A549 (cell line): ENCODE measurements at places on chromosomes 16 and 17.
A peak's percentile ranks its signal among the peaks of the same experiment; 100 is the strongest.

- no peak for DNase-seq
Measured at GRCh38 chr17:19800571-19800970, 52.5 kb upstream of the ALDH3A1 start.

DNA sequence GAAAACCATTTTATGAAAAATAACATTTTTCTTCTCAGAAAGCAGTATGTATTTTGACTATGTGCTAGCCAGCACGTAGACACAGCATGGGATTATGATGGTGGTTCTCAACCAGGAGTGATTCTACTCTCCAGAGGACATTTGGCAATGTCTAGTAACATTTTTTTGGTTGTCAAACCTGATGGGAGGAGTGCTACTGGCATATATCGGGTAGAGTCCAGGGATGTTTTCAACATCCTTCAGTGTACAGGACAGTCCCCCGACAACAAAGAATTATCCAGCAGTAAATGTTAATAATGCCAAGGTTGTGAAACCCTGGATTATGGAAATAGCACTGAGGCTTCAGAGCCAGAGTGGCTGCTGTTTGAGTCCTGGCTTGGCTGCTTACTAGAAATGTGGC, 27.7 kb downstream of the AP2B1 start:
- no peak for DNase-seq

- DNase-seq, result no peak
Measured at GRCh38 chr17:56710986-56711385, 117.5 kb downstream of the NOG start.

DNA sequence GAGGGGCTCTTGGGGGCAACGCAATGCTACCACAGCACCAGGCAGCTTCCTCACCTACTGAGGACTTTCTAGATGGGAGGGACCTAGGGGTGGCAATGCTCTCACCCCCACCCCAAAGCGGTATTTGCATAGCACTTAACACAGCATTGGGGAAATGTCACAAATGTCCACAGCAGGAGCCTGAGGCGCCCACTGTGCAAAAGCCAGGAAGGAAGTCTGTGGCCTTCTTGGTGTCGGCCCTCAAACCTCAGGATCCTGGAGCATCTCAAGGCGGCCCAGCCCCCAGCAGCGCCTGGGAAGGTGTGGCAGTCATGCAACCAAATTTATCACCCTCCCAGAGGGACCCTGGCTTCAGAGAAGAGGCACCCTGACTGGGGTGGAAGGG, 45.3 kb downstream of the WNT3 start:
- DNase-seq, result no peak

- peak; percentile 52 for DNase-seq
Measured at GRCh38 chr17:57481910-57482391, 225.6 kb downstream of the MSI2 start.

DNA sequence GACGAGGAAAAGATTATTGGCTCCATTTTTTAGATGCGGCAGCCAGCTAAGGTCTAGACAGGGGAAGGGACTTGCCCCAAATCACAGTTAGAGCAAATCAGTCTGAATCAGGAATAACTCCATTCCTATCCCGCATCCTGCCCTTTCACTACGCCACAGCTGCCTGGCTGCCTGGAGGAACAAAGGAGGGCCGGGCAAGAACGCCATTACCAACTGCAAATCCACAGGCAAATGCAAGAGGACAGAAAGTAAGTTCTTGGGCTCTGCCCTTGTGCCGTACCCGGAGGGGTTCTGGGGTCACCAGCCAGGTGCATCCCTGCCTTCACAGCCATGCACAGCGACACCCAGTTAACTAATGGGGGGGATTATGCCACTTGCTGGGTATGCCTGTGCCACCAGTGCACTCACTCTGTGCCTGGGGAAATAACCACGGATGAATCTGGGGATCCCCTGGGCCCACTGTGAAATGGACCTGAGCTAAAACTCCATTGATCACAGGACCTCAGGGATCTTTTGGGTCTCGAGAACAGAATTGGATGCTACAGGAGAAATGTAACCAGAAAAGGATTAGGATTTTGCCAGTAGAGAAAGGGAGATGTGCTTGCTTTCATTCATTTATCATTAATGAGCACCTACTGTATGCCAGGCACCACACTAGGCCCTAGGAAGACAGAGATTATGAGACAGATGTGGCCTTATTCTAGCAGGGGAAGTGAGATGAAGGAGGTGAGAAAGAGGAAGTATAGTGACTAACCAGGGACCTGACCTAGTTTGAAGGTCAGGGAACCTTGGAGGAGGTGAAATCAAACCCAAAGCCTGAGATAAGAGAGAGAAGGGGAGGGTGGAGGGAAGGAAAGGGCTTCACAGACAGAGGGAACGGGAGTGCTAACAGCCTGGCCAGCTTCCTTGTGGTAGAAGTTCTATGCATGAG, 17.7 kb downstream of the BCL7C start:
- no peak for DNase-seq

GRCh38 chr17:28511858-28512461, 5.8 kb downstream of the FOXN1 start:
- no peak for DNase-seq

DNA sequence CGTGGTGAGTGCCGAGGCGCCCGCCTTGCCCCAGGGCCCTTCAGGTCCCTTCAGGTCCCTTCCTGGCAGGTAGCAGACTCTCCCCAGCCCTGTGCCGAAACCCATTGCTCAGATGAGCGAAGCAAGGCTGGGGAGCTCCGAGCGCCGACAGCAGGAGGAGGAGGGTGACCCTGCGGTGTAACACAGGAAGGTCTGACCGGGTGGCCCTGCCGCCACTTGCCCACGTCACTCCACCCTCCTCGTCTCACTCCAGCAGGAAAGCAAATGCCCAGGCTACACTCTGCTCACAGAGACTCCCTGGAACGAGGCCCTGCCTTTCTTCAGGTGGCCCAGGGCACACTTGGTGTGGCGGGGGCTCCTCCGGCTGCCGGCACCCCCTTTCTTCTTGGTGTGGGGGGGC, 57.2 kb downstream of the ACTG1 start:
- DNase-seq, result no peak

DNA sequence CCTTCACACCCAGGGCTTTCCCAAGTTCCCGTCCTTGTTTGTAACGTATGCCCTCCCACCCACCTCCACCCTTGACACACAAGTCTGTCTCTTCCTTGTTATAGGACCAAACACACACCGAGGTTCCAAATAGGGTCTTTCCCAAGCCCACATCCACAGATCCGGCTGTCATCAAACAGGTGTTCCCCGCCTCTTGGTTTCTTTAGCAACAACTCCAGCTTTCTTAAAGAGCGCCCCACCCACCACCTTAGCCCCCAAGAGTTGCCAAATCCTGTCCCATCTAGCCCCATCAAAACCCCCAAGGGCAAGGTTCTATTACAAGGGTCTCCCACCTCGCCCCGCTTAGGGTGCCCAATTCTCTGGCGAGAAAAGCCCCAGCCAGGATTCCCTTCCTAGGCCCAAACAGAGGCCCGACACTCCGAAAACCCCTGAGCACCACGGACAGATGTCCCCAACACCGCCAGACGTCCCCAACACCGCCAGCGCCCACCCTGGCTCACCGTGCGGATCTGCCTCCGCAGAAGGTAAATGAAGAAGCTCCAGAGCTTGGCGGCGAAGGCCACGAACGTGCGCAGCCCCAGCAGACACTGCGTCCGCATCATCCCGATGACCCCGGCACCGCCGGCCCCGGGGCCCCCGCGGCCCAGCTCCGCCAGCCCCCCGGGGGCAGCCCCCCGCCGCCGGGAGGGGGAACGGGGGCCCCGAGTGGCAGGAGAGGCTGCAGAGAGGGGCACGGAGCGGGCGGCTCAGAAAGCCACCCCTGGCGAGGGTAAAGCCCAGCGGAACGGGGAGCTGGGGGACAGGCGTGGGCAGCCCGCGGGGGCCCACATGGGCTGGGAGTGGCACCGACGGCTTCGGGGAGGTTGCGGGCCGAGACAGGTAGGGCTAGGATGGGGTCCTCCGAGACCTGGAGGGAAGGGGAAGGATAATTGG, 573 bp downstream of the CTDNEP1 start:
- DNase-seq, result no peak

GRCh38 chr17:39867880-39868553, at the start of gene ZPBP2:
TSS of gene ZPBP2 (plus strand) at chr17:39868202. CDS start at chr17:39868355, 153 bp downstream.
- no peak for DNase-seq

DNA sequence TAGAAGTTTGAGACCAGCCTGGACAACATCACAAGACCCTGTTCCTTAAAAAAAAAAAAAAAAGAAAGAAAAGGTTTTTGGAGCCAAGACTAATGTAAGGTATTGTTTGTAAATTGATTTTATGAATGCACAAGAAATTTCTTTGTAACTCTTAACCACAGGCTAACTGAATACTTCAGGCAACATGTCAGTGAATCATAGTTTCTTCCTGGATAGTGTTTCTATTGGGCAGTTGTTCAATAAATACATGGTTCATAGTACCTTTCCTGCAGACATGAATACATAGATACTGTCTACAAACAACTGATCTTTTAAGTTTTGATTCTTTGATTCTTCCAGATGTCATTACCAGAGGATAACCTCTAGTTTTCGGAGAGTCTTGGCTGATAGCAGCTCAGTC, 11.6 kb downstream of the DDX42 start:
- no peak for DNase-seq

- DNase-seq, result no peak
Measured at GRCh38 chr17:63293323-63294075, 152.6 kb downstream of the CYB561 start.

DNA sequence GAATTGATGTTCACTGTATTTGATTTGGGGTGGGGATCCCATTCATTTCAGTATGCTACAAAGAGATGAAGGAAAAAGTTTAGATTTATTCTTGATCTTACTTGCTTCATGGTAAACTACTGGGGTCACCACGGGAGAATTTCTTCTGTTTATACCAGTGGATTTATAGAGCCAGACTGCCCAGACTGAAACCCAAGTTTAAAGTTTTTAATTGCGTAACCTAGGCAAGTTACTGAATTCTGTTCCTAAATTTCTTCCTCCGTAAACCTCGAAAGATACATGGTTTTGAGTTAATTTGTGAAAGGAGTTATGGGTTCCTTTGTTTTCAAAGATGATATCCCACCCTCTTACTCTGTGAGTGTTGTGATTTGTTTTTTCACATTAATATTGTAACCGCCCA, 26.4 kb downstream of the PIGL start:
- no peak for DNase-seq

DNA sequence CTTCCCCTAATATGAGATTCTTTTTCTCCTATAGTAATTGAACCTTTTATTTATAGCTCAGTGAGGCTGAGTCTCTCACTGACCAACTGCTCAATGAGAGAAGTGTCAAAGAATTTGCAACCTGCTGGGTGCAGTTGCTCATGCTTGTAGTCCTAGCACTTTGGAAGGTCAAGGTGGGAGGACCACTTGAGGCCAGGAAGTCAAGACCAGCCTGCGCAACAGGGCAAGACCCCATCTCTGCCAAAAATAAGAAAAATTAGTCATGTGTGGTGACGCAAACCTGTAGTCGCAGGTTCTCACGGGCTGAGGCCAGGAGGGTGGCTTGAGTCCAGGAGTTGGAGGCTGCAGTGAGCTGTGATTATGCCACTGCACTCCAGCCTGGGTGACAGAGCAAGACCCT, 30.9 kb upstream of the CRYBA1 start:
- DNase-seq, result no peak

GRCh38 chr16:23863511-23864422, 28.0 kb downstream of the PRKCB start:
- no peak for DNase-seq

DNA sequence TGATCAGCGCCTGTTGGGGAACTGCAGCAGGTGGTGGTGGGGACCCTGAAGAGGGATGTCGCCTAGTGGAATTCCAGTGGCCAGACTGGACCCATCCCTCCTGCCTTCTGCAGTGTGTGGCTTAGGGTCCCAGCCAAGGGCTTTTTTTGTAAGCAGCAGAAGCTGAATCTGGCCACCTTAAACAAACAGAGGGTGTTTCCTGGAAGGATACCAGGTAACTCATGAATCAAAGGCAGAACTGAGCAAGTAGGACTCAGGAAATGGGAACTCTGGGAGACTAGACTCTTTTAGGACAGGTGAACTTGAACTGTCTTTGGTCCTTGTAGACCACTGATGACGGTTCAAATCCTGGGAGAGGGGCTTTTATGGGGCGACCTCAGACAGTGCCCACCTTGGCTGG, 124.0 kb downstream of the ABCC6 start:
- no peak for DNase-seq

GRCh38 chr16:57022445-57022844, 33.1 kb downstream of the NLRC5 start:
- no peak for DNase-seq

- DNase-seq, result no peak
Measured at GRCh38 chr16:88968589-88969280, 8.3 kb downstream of the CBFA2T3 start.

GRCh38 chr17:62309396-62309795, 71.0 kb upstream of the EFCAB3 start:
- no peak for DNase-seq

DNA sequence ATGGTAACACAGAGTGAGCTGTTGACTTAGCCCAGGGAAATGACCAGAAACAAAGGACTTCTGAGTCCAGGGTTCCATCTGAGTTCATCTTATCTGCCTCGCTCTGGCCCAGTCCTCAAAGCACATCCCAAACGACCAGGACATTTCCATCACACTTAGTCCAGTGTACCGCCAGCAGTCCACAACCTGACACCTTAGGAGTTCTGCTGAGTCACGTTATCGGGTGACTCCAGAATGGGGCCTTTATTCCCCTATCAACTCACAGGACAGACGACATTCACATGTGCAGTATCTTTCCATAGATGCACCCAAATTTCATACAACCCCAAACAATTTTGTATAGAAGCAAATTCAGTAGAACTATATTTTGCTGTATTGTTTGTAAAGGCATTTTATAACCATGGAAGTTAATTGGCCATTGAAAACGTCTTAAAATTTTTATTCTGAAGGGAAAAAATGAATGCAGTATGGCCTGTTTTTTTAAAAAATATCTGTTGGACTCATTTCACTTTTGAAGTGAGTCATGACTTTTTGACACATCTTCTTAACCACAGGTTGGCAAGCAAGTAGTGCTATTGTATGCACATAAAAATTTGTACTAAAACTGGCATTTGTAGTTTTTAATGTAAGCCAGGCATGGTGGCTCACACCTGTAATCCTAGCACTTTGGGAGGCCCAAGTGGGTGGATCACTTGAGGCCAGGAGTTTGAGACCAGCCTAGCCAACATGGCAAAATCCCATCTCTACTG, 46.3 kb downstream of the ZNF18 start:
- no peak for DNase-seq

DNA sequence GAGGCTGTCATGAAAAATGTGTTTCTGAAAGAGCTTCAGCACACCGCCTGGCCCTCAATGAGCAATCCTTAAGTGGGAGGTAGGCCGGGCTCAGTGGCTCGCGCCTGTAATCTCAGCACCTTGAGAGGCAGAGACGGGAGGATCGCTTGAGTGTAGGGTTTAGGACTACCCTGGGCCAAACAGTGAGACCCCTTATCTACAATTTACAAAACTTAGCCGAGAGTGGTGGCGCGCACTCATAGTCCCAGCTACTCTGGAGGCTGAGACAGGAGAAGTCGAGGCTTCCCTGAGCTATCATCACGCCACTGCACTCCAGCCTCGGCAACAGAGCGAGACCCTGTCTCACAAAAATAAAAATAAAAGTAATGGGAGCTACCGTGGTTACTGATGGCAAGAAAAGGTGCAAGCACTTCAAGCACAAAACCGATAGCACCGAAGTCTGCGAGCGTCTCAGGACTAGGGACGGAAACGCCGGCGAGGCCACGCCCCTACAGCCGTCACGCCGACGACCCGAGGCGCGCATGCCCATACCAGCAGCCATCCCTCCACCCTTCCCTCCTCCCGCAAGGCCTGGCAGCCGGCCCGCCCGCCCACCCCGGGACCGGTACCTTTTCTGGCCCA, 607 bp downstream of the THUMPD1 start:
- peak; percentile 89 for DNase-seq

- no peak for DNase-seq
Measured at GRCh38 chr17:61412860-61413660, 13.4 kb downstream of the TBX2 start.
